ENCODE measurements at places on chromosomes 1 and 21.

DNA sequence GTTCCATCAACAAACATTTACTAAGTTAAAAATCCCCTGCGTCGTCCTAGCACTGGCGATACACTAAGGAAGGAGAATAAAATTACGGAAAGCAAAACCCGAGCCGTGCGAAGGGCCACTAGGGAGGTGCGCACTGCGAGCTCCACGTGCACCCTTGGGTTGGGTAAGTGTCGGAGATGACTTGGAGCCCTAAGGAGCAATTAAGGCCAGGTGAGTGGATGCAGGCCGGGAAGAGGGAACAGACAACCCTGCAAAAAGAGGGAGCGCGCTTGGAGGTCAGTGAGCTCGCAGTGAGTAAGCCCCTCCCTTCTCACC is 704 bp downstream of the WDR4 start:
- DNase-seq: no peak

DNA sequence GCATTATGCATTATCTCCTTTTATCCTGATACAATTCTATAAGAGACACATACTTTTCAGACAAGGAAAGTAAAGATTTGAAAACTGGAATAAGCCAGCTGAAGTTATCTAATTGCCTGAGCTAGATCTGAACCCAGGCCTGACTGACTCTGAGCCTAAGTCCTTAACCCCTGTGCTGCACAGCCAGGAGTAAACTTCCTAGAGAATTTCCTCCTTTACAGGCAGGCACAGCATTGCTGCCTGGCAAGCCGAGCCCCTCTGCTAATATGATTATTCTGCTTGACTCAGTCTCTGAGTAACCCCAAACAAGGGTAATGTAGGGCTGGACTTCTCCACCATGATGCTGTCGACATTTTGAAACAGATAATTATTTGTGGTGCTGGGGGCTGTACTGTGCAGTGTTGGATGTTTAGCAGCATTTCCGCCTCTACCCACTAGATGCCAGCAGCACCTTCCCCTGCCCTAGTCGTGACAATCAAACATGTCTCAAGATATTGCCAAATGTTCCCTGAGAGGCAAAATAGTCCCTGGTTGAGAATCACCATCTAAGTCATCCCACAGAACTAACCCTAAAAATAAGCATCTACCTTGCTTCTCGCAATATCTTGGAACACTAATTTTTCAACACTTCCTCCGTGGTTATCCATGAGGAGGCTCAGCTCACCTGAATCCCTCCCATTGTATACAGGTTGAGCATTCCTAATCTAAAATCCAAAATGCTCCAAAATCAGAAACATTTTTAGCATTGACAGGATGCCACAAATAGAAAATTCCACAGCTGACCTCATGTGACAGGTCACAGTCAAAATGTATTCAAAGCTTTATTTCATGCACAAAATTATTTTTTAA is 18.5 kb downstream of the CAMK1G start:
- peak; percentile 30 for DNase-seq

GRCh38 chr1:229075217-229075616 is 195.7 kb upstream of the RAB4A start:
- DNase-seq: no peak

- DNase-seq: no peak
Measured at GRCh38 chr1:23426828-23427227, 2.3 kb upstream of the TCEA3 start.

Measured in KBM-7 (cell line).